Fibroblast of upper back skin (primary cell): ENCODE measurements at places on chromosomes 16 and 17.

GRCh38 chr17:44900894-44901293, 1.6 kb upstream of the EFTUD2 start:
- DNase-seq, result peak; percentile 71

GRCh38 chr17:62680541-62681052, 53.1 kb downstream of the MRC2 start:
- no peak for DNase-seq

DNA sequence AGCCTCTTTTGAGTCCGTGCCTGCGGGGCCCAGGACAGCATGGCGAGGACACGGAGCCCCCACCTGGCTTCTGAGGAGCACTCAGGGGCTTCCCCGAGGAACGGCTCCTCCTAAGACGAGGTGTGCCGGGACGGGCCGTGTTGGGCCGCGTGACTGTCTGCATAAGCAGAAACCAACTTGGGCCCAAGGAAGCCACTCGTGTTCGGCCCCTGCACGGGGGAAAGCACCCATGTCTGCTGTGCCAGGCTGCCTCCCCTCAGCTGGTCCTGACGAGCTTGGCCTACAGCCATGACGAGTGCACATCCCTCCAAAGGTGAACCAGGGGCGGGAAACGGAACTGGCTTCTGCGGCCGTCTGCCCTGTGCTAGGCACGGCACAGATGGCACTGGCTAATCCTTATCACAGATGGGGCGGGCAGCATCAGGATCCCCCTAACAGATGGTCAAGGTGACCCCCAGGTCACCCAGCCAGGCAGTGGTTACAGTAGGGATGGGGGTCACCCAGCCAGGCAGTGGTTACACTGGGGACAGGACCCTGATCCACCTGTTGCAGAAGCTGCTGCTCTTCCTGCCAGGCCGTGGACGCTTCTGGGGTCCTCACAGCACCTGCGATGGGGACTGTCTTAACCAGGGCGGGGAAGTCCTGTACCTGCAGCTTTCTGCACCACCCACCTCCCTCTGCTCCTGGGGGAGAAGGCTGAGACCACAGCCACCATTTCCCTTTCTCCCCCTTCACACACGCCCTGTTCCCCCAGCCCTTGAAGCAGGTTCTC, 25.6 kb downstream of the MRM3 start:
- DNase-seq, result no peak

- peak; percentile 39 for DNase-seq
These were observed 4.8 kb upstream of the PPP1R9B start for GRCh38 chr17:50155115-50155819.

GRCh38 chr17:248337-249235, 67.1 kb upstream of the DOC2B start:
- no peak for DNase-seq

GRCh38 chr16:31704138-31704537, 169.5 kb upstream of the ZNF267 start:
- DNase-seq, result no peak

GRCh38 chr17:45311760-45312476, 4.9 kb downstream of the MAP3K14 start:
- no peak for DNase-seq

DNA sequence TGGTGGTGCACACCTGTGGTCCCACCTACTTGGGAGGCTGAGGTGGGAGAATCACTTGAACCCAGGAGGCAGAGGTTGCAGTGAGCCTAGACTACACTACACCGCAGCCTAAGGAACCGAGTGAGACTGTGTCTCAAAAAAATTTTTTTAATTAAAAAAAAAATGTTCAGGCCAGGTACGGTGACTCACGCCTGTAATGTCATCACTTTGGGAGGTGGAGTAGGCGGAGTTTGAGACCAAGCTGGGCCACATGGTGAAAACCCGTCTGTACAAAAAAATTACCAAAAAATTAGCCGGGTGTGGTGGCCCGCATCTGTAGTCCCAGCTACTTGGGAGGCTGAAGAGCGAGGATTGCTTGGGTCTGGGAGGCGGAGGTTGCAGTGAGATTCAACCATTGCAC, 3.6 kb upstream of the FAM222B start:
- no peak for DNase-seq

- DNase-seq, result peak; percentile 46
These were observed 26.8 kb downstream of the GP2 start for GRCh38 chr16:20300312-20301097.

DNA sequence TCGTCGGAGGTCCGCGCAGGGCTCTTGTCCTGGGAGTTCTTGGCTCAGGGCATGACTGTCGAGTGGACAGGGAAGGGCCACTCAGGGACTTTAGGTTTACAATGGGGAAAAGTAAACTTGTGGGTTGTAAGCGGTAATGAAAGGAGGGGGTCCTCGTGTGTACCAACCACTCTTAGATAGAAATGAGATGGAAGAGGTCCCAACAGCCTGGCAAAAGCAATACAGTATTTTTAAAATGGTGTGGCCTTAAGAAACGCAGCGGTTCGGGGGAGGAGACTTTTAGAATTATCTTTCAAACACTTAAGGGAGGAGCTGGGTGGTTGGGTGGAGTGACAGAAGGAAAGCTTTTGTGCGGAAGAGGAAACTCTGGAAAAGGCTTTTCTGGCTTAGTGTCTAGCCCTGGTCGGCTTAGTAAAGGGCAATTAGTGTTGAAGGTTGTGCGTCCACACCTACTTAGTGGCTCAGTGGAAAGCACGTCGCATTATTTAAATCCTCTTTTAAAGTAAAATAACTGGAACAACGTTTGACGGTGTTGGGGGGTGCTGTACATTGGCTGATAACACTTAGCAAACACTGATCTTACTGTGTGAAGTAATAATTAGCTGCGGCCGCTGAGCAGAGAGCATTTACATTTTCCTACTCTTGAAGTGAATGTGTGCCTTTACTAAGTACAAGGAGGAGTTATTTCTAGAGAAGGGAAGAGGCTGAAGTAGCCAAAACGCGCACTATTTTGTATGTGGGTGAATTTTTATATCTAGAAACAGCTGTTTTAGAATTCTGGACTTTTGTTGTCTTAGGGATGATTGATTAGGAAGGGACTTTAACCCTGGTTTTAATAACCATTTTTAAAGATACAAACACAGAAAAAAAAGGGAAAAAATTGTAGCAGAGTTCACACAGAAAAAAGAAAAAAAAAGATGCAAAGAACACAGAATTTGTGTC, 1.0 kb downstream of the WSB1 start:
- peak; percentile 79 for DNase-seq

- DNase-seq, result no peak
These were observed 29.5 kb downstream of the NPLOC4 start for GRCh38 chr17:81607431-81607830.

DNA sequence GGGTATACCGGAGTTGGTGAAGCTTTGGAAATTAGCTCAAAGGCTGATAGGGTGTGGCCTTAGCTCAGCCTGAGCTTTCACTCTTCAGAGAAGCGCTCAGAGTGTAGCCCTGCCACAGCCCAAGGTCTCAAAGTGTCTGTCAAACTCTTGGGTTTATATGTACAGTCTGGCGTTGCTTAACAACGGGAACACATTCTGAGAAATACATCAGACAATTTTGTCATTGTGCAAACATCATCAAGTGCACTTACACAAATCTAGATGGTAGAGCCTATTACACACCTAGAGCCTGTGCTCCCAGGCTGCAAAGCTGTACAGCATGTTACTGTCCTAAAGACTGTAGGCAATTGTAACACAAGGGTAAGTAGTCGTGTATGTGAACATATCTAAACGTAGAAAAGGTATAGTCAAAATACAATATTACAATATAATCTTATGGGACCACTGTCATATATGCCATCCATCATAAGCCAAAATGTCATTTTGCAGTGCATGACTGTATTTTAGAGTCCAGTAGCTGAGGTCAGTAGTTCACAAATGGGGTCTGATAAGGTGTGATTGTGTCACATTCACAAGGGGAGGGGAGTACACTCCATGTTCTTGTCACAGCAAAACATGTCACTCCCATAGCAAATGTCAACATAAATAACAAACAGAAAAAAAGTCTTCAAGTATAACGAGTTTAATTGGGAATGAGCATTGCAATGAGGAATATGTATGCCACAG, 20.6 kb downstream of the CHAD start:
- no peak for DNase-seq

DNA sequence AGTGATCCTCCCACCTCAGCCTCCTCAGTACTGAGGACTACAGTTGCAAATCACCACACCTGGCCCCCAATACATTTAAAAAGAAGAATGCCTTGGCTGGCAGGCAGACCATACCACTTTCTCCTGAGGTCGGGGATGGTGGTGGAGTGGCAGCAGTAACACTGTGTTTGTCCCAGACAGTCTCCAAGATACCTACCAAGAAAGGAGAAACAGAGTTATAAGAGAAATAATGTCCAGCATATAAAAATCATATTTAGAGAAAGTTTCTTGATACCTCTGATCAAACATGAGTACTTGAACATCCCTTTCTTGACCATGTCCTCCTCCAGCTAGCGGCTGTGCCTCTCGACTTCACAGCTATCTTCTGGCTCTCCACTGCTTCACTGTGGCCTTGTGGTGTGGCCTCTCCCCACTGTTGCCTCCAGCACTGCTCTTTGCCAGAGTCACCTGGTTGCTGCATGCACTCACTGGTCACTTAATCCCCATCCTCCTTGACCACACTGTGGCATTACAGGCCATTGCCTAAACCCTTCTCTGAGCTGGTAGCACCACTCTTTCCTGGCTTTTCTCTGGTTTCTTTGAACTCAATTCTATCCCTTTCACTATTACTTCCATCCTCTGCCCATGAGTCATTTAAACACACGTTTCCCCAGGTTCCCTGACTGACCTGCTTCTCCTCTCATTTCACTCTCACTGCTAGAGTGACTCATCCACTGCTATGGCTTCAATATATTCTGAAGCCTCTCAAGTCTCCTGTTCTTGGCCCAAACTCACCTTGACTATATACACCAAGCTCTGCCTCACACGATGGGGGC, 45.2 kb downstream of the XPO6 start:
- DNase-seq, result peak; percentile 33

GRCh38 chr17:47311420-47311819, 12.3 kb upstream of the EFCAB13 start:
- no peak for DNase-seq

DNA sequence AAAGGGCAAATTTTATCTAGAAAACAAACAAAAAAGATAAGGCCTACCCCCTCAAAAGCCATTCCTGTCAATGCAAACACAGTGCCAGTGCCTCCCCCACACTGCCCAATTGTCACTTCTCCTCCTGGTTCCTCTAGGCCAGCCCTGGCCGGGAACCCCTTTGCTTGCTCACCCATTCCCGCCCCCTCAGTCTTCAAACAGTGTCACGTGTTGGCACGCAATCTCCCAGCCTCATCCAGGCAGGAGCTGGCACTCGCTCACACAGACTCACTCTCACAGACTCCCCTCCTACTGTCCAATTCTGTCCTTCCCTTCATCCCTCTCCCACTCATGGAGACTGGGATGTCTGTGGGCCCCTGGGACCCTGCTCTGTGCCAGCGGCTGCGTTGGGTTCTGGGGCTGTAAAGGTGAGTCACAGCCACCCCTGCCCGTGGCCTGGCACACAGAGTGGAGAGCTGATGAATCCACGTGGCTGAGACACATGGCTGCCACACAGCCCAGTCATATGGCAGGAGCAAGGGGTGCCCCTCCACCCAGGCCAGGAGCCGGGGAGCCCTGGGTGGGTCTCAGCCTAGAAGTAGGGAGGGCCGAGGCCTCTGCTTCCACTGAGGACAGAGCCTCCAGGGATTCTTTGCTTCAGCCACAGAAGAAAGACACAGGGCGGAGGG, 54.8 kb downstream of the VAC14 start:
- peak; percentile 27 for DNase-seq

- no peak for DNase-seq
These were observed 6.4 kb upstream of the TOX3 start for GRCh38 chr16:52553322-52553721.

DNA sequence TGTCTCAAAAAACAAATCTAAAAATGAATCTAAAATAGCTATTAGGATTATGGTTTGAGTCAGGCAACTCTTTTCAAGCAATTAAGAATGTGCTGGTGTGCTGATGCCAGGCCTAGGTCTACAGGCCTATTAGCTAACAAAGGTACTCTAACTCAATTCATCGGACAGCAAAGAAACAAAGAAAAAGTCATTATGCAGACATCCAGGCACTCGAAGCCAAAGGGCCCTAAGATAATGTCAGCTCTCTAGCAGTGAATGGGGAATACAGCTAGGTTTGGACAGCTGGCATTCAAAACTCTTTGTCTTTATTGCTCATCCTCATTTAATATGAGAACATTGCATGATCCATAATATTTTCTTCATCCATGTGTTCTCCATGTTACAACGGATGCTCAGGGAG, 108.5 kb downstream of the TMEM114 start:
- DNase-seq, result no peak

- DNase-seq, result no peak
These were observed 74.2 kb downstream of the VPS53 start for GRCh38 chr17:640436-640835.

GRCh38 chr17:74217037-74217730, 3.8 kb downstream of the TTYH2 start:
- DNase-seq, result no peak

DNA sequence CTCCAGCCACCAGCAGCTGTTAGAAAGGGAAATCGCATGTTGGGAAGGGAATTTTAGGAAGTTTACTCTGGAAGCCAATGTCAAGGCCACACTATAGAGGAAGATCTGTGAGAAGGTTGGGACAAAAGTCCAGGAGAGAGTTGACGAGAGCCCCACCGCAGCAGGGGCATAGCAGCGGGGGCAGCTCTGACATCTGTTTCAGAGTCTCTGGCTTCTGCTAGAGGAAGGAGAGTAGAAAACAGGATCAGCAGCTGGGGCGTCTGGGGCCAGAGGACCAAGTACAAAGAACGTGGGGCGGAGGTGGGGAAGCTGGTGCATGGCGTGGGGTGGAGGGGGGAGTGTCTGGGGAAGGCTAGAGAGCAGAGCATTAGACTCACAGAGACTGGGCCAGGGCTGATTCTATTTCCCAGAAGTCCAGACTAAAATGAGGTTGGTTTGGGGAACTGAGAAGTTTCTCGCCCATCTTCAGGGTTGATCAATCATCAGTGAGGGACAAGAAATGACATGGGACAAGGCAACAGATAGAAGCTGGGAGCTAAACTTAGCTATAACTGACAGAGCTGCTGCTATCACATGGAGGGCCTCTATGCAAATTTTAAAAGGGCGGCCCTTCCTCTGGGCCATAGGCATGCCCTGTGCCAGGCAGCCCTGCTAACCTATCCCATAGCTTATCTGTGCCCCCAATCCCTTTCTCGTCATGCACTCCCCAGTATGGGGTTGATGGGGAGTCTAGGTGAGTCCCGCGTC, 1.2 kb downstream of the RABEP2 start:
- no peak for DNase-seq

DNA sequence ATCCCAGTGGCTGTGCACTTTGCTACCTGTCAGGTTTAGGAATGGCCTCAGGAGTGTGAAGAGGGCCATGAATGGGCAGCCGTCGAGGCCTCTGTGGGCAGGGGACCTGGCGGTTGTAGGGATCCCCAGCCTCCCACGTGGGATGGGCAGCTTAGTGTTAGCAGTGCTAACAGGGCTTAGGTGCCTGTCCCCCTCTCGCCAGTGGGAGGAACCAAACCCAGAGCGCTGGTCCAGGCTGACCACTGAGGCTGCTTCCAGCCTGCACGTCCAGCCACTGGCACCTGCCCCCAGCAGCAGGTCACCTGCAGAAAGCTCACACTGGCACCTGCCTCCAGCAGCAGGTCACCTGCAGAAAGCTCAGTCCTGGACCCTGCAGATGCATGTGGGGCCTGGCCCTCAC, 162.2 kb upstream of the CIBAR2 start:
- DNase-seq, result no peak
